CD4-positive, alpha-beta T cell (primary cell): ENCODE measurements at places on chromosomes 5 and 9. TPM values are rescaled to one million over a fixed set of nuclear protein-coding genes. Genes with fewer than 3 reads are reported as not detected.
A peak's percentile ranks its signal among the peaks of the same experiment; 100 is the strongest.

Gene FYB1
- 497 TPM for total RNA-seq

Gene APBA1
- total RNA-seq = 0.47 TPM

DNA sequence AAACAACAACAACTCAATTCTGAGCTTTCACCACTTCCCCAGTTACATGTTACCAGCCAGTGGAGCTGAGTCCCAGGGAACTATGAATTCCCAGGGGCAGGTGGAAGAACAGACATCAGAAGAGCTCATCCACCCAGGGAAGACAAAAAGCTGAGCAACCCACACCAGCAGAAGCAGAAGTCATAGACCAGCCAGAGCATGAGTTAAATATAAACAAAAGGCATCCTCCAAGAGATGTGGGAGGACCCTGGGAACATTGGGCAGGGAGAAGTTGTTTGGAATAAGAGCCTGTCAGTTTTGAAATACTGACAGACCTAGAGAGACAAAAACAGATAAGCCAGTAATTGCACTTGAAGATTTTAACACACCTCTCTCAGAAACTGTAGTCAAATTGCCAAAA is 102.3 kb upstream of the LMX1B start:
- DNase-seq = no peak

DNA sequence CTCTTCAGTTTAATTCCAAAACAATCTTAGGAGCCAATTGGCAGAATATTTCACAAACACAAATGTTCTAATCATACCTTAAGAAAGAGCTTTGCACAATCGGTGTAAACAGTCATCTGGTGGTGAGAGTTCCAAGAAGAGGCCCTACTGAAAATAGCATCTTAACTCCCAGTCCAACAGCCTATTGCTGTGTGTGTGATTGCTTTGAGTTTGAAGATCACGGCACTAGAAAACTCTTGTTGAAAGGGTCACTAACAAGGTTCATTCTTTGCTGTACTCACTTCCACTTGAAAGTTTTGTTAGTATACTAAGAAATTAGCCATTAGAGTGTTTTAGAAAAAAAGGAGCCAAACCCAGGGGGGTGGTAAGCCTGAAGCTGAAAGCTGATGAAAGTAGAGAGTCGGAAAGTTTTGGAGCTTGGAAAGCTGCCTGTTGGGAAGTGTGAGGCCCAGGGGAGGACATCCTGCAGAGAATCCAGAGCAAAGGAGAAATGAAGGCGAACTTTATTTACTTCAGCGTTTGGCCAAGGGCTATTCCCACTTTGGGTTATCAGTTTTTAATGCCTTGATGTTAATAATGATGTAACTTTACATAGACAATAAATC is 180.3 kb upstream of the GHR start:
- no peak for DNase-seq

Gene HMCN2
- not detected for total RNA-seq

DNA sequence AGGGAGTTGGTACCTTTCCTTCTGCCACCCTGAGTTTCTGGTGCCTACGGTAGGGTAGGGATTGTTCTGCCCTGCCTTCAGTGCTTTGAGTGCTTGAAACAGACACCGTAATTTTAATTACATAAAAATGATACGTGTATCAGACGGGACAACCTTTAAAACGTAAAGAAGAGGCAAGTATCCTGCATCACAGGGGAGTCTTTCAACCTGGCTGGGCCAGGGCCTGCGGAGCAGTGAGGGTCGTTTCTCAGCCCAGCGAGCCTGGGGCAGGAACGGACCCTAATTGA is 483 bp upstream of the DAB2IP start:
- no peak for DNase-seq

Gene LSM11
- 0.49 TPM for total RNA-seq

DNA sequence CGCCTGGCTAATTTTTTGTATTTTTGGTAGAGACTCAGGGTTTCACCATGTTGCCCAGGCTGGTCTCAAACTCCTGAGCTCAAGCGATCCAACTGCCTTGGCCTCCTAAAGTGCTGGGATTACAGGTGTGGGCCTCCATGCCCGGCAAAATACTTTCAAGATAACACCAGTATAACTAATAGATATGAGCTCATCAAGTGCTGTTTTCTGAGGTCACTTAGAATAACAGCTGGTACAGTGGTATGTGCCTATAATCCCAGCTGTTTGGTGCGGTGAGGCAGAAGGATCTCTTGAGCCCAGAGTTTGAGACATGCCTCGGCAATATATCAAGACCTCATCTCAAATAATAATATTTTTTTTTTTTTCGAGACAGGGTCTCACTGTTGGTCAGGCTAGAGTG is 30.5 kb upstream of the CREBRF start:
- DNase-seq = no peak

- peak; percentile 85 for DNase-seq
These were observed 4.3 kb downstream of the FYB1 start for GRCh38 chr5:39214912-39215709.

DNA sequence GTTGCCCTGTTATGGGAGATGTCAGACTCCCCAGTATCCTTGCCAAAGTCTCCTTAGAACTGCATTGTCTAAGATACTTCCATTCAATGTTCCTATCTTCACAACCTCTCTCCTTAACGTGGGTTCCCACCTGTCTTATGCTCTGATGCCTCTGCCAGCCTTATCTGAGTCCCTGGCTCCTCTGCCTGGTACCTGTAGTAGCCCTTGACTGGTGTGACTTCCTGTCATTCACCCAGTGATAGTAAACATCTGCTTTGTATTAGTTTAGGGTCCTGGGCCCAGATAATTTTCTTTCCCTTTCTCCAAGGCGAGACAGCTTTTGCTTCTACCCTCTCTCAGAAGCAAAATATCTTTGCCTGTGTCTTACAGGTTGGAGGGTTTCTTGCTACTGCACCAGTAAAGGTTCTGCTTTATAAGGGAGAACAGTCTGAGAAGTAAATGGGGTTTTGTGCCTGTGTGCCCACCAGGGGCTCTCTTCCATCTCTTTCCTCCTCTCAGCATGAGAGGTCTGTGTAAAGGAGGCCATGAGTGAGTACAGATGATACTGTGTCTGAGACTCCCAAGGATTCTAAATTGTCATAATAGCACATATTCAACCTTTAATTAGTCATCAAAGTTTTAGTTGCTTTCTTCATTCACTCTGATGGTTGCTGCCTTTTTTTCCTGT is 220.8 kb downstream of the PRR16 start:
- DNase-seq = no peak

GRCh38 chr9:6805532-6805931 is 47.8 kb downstream of the KDM4C start:
- no peak for DNase-seq

DNA sequence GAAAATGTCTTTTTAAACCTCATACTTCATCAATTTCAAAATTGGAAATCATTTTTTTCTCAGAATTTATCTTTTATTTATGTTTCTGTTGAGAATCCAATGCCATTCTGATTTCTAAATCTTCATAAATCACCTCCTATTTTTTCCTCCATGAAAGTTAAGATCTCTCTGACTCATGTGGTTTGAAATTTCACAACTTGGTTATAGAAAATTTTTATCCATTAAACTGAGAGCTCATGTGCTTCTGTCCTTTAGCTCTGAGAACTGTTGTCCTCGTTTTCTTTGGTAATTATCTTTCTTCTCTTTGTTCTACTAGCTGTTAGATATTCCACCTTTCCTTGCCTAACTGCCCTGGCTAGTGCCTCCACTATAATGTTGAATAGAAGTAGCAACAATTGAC is 1.5 kb upstream of the RNF180 start:
- no peak for DNase-seq

DNA sequence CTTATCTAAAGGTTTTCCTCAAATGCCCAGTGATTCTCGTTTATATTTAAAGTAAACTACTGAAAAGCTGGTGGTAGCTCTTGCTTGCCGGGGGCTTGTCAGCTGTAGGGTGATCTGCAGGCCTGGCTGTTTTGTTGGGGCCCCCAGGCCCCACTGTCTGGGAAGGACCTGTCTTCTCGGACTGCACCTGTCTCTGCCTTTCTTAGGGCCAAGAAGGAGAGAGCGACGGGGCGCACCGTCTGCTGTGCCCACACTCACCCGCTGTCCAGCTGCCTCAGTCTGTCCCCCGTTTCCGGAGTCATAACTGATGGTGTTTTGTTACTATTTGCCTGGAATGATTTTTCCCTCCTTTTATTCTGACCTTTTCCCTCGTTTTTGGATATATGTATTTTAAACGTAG is 94.1 kb upstream of the CACNA1B start:
- DNase-seq = no peak

Gene ACER2
- 1.4 TPM for total RNA-seq

GRCh38 chr5:143014017-143014651 is 244.0 kb downstream of the ARHGAP26 start:
- DNase-seq = no peak

GRCh38 chr5:127517480-127518318 is at the start of gene PRRC1:
Gene PRRC1 (plus strand): TSS chr5:127517640. CDS start chr5:127523480, 5,840 bp downstream.
- peak; percentile 64 for DNase-seq

- DNase-seq = no peak
These were observed 14.4 kb downstream of the NEK6 start for GRCh38 chr9:124272118-124272517.

Gene TPPP
- total RNA-seq = 8.5 TPM

DNA sequence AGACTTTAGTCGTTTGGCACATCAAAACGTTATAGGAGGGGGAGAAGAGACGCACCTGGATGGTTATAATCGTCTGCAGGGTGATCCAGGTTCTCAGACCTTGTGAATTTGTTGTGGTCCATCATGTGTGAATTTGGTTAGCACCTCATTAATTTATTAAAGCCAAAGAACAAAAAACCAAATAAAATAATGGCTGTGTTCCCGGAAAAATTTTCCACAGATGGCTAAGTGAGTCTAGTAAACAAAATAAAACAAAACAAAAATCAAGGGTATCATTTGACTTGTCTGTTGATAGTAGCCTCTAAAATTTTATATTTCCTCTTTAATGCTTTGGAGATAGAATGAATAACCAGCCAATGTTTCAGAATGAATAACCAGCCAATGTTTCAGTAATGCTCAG is 119.7 kb downstream of the ACTBL2 start:
- no peak for DNase-seq

- no peak for DNase-seq
These were observed 214.8 kb upstream of the PIK3R1 start for GRCh38 chr5:68000805-68001204.

GRCh38 chr9:95991326-95991725 is 115.8 kb downstream of the ERCC6L2 start:
- no peak for DNase-seq

Gene ATP10B
- total RNA-seq = not detected

Gene LMNB1
- 31.1 TPM for total RNA-seq

Gene UBE2D2
- total RNA-seq = 174 TPM

DNA sequence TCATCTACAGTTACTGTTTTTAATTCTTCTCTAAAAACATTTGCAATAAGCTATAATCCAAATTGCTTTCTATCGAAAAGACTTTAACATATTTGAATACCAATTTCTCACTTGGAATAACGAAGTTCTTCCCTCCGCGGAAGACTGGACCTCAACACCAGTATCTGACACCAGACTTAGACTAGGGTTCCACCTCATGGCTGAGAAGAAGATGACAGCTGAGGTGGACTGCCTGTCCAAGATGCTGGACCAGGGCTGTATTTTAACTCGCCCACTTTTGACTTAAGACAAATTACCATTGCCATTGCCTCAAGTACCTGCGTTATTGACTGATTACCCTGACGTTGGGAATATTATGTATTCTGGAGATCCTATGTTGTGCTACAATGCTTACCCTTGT is 34.1 kb downstream of the ZMAT2 start:
- DNase-seq = no peak

DNA sequence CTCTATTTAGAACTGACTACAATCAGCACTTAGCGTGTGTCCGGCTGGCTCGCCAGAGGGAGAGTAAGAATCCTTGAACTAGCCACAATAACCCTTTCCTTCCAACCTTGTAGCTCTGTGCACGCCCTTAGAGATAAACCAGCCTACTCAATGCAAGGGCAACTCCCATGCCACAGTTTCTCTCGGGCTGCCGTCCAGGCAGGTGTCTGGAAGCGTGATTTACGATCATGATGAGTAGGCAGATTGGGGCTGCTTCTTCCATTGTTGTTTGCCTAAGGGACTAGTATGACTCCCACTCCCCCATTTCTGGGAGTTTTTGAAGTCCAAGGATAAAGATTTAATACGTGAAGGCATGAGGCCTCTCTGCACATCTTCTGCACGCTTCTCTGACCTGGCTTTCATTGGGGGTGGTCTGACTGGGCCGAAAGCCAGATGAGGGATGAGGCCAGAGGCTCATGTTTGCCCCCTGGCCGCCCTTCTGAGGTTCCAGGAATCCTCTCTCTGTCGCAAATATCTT is 134.0 kb upstream of the MYO10 start:
- no peak for DNase-seq

DNA sequence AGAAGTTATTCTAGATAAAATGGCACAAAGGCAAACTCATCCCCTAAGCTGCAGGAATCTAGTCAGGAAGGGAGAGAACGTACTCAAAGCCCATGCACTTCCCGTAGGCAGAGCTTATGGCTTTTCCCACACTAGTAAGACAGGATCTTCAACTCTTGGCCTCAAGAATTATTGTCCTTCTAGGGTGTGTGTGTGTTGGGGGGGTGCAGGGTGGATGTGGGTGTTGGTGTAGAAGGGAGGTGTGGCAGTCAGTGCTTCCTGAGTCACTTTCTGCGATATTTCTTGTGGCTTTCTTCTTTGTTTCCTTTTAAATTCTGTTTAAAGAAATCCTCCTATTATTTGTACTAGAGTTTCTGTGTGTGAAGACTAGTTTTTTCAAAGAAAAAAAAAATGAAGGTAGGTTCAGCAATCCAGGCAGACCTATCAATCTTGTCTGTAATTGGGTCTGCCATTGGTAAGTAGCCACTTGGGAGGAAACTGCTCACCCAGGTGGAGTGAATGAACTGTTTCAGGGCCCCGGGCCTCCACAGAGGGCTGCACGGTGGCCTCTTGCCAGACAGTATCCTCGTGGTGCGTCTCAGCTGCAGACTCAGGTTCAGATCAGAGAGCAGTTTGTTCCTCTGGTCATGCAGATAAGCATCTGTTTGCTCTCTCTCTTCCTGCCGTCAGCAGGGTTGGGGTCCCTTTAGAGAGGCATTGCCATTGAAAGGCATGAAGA is 131.9 kb downstream of the NPR3 start:
- DNase-seq = no peak

DNA sequence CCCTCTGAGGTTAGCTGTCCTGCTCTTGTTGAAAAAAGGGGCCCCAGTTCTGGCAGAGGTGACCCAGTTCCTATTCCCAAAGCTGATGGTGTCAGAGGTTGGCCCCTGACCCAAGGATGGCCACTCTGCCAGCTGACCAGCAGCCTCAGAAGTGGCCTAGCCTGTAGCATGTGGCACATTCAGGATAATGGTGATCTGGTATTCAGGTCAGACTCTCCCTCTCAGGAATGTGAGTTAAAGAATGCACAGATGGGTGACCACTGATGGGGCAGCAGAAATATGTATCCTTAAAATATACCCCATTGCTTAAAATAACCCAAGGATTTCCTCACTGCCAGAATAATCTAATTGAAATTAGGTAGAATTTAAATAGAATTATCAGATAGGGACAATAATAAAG is 369.2 kb downstream of the SEMA5A start:
- DNase-seq = no peak

Gene IFNB1
- not detected for total RNA-seq

GRCh38 chr5:107712359-107712870 is 41.7 kb upstream of the EFNA5 start:
- no peak for DNase-seq

GRCh38 chr5:10741661-10742060 is 19.4 kb downstream of the DAP start:
- no peak for DNase-seq
